ENCODE measurements at places on chromosomes 4 and X.

GRCh38 chr4:164959896-164960295 lies 17.6 kb downstream of the TRIM61 start:
- no peak for DNase-seq

DNA sequence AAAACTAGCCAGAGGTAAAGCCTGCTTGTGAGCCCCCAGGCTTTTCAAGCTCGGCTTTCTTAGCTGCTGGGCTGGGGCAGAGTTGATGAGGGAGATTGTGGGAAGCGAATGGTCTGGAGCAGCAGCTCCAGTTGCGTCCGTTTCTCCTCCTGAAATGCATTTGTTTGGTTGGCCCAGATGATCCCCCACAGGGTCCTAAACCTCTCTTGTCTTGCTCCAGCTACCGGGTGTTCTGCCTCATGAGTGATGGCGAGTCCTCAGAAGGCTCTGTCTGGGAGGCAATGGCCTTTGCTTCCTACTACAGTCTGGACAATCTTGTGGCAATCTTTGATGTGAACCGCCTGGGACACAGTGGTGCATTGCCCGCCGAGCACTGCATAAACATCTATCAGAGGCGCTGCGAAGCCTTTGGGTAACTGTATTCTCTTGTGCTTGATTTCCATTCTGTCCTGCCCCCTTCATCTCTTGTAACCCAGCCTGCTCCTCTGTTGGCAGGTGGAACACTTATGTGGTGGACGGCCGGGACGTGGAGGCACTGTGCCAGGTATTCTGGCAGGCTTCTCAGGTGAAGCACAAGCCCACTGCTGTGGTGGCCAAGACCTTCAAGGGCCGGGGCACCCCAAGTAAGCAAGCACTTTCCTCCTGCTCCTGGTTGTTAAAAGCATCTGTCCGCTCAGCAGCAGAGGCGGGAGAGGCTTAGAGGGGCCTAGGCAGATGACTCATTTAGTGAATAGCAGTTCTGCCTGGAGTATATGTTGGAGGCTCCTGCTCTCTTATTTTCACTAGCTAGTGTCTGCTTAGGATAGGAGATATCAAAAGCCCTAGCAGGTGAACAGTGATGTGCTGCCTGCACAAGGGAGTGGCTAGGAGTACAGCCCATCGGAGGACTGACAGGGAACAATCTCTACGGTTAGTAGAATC lies 15.3 kb downstream of the TKTL1 start:
- DNase-seq: peak; percentile 10

GRCh38 chr4:23902222-23902804 lies 12.5 kb upstream of the PPARGC1A start:
- DNase-seq: peak; percentile 2

DNA sequence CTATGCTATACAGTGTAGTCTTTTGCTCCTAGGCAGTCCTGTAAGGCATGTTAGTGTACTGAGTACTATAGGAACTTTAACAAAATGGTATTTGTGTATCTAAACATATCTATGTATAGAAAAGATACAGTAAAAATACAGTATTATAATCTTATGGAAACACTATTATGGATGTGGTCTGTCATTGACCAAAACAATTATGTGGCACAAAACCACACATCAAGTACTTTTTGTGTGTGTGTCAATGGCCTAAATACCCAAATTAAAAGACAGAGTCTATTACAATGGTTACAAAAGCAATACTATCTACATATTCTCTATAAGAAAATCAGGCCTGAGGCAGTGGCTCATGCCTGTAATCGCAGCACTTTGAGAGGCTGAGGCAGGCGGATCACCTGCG lies 610.2 kb upstream of the NDST4 start:
- no peak for DNase-seq

DNA sequence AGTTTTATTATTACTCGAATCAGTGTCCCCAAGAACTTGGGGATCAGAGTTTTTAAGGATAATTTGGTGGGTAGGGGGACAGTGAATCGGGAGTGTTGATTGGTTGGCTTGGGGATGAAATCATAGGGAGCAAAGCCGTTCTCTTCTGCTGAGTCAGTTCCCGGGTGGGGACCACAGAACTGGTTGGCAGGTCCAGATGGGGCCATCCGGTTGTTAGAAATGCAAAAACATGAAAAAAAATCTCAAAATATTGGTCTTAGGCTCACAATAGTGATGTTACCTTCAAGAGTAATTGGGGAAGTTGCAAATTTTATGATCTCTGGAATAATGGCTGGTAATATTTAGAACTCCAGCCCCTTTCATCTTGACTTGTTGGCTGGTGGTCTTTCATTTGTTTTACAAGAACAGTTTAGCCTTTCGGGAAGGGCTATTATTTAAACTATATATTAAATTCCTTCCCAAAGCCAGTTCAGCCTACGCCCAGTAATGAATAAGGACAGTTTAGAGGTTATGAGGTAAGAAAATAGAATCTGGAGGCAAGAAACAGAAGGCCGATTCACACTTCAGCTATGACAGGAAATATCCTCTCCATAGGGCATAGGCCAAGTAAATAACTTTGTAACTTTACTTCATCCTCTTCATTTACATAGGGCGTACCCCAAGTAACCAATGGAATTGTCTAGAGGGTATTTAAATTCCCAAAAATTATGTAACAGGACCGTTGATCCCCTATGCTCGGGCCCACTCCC lies 164.1 kb upstream of the STS start:
- DNase-seq: no peak

DNA sequence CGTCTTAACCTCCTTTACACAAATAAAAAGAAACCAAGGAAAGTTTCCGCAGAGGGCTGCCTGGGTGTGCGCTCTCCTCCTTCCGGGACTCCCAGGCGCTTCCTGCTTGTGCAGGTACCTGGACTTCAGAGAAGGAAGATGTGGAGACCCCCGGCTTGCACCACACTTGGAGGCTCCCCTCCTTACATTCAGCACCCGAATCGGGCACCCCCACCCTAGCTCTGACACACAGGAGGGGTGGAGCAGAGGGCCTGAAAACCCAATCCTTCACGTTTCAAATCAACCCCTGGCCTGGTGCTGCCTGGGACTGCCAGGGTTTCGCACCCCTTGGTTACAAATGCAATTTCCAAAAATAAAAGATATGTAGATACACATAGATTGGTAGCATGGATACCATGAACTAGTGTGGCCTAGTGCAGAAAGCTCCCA lies 3.1 kb downstream of the NKX3-2 start:
- DNase-seq: no peak

DNA sequence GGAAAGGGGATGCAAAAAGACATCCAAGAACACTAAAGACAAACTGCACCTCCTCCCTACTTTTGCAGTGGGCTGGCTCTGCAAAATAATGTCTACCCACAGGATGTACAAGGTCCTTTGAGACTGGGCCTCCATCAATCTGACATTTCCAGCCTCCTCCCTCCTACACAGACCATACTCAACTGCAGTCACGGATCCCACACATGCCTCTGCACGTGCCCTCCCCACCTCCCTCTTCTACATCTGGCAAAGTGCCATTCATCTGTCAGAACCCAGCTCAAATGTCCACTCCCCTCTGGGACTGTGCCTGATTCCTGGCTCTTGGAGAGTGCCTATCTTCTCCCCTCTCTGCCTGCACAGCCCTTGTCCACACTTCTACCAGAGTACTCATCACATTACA lies 50.3 kb downstream of the CHRDL1 start:
- DNase-seq: no peak

- DNase-seq: no peak
These were observed 54.5 kb upstream of the C1QTNF7 start for GRCh38 chr4:15373363-15373762.

- no peak for DNase-seq
These were observed 75.8 kb downstream of the MAGEB10 start for GRCh38 chrX:27883468-27884092.

GRCh38 chr4:53490965-53491622 lies 100.2 kb downstream of the LNX1 start:
- DNase-seq: peak; percentile 77

GRCh38 chrX:15451913-15452312 lies 41.2 kb downstream of the PIR start:
- DNase-seq: no peak

DNA sequence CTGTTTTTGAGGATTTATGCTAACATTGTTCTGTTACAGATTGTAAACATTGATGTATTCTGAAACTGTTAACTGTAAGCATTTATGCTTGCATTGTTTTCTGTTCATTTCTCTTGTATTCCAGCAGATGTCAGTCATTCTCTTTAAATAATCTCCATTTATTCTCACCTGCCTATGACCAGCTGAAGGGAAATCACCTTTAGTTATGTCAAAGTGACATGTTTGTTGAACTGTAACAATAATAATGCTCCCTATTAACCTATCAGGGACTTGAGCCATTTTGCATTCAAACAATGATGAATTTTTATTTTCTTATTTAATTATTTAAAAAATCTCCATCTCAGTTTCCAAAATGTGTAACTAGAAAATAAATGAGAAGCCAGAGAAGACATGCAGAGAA lies 58.0 kb downstream of the SPCS3 start:
- peak; percentile 81 for DNase-seq

DNA sequence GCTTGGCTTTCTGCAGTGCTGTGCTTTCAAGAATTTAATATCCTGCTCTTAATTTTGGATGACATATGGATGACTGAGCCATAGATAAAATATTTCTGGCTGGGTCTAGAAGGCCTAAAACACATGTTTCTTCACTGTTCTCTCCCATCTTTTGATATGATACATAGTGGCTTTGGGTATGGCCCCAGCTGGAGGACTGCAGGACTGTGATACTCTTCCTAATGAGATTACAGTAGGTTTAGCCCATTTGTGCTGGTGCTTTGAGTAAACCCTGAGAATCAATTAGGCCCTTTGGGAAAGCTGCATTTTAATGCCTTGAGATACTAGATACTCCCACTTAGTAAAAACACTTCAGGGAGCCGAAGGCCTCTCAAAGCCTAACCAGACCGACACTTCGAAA lies 38.0 kb downstream of the KIT start:
- DNase-seq: no peak

GRCh38 chr4:90641861-90642599 lies 514.8 kb downstream of the CCSER1 start:
- no peak for DNase-seq

DNA sequence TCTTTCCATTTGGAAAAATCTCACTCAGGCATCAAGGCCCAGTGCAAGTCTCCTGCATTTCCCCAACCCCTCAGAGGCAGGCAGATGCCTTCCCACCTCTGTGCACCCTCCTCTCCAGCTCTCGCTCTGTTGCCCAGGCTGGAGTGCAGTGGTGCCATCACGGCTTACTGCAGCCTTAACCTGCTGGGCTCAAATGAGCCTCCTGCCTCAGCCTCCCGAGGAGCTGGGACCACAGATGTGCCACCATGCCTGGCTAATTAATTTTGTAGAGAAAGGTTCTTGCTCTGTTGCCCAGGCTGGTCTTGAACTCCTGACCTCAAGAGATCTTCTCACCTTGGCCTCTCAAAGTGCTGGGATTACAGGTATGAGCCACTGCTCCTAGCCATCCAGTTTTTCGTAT lies 95.8 kb downstream of the NHSL2 start:
- no peak for DNase-seq

- DNase-seq: no peak
These were observed at the start of gene HAND2 for GRCh38 chr4:173529477-173530325. Gene HAND2 (minus strand): TSS chr4:173530229. CDS start chr4:173529289, 940 bp downstream.

DNA sequence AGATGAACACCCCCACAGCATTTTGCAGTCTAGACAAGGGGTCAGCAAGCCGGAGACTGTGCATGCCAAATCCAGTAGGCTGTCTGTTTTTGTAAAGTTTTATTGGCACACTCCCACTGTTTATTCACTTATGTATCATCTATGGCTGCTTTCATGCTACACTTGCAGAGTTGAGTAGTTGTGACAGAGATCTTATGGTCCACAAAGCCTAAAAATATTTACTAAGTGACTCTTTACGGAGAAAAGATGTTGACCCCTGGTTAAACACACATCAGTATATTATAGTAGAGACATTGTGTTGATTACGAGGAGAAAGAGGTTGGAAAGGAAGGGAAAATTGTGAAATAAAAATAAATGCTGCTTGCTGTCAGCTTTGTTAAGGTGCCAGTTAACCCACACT lies 2.2 kb upstream of the LHFPL1 start:
- no peak for DNase-seq

DNA sequence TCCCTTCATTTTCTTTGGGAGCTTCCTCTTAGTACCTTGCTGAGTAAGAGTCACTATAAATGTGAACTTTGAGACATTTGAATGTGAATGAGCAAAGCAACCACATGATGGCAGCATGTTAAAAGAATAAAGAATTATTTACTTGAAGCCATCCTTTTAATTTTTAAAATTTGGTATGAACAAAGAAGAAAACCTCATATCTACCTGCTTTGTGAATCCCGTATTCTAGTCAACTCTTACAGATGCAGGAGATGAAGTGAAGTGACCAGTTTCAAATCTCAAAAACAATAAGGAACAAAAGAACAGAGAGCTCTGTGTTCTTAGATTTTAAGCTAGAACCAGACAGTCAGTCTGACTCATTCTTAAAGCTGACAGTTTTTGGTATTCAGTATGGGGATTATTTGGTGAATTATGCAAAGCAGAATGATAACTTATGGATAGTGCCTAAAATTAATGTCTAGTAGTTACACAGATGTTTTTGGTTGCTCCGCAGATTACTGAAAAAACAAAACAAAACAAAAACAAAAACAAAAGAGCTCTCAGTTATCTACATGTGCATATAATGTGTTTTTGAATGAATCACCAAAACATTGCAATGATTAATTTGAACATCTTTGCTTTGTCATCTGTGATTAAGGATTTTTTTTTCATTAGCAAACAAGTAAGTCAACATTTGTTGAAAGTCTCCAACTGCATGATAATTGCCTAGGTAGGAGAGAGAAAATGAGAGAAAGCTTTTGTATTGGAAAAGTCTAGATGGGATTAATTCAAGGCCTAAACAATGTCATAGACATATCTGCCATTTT lies 48.2 kb upstream of the H2AZ1 start:
- peak; percentile 66 for DNase-seq

DNA sequence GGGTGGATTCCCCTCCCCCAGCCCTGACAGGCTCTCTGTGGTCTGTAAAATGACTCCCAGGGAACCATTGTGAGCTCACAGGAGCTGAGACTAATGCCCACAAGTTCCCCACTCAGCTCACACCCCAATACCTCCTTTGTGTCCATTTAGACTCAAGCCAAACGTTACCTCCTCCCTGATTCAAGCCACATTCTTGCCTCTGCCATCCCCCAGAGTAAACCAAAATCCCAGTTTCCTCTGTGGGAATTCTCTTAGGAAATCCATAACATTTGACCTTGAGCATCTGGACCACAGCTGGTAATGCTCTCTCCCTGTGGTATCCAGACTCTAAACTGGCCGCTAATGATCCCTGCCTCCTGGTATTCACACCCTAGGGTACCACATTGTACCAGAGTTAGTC lies 26.3 kb upstream of the KDM5C start:
- DNase-seq: no peak

GRCh38 chr4:153142700-153143438 lies 61.4 kb upstream of the TRIM2 start:
- DNase-seq: peak; percentile 84

- peak; percentile 44 for DNase-seq
These were observed 46.8 kb upstream of the TMPRSS11F start for GRCh38 chr4:68176500-68176899.

DNA sequence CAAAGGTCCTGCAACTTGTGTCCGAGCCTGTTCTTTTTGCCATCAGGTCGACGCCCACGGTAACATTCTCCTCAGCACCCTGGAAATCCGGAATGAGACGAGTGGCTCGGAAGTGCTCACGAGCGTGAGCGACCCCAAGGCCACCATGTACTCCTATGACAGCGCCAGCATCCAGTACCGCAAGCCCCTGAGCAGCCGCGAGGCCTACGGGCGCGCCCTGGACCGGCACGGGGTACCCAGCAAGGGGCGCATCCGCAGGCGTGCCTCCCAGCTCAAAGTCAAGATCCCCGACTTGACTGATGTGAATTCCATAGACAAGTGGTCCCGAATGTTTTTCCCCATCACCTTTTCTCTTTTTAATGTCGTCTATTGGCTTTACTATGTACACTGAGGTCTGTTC lies 37.9 kb downstream of the COMMD8 start:
- no peak for DNase-seq

Data from RKO (cell line).